ENCODE measurements at places on chromosomes 5 and 9.

DNA sequence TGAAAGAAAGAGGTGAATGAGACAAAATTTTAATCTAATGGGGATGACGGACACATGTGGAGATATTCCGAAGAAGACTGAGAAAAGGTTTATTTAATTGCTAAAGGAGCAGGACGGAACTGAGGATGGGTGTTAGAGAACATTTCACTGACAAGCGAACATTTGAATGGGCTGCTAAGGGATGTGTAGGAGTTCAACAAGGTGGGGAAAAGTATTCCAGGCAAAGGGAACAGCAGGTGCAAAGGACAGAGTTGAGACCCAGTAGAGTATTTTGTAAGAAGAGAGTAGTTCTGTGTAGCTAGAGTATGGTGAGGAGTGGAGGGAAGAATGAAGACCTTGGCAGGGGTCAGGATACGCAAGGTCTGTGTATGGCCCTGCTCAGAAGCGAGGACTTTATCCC lies 47.4 kb upstream of the FRRS1L start:
- DNase-seq: no peak

DNA sequence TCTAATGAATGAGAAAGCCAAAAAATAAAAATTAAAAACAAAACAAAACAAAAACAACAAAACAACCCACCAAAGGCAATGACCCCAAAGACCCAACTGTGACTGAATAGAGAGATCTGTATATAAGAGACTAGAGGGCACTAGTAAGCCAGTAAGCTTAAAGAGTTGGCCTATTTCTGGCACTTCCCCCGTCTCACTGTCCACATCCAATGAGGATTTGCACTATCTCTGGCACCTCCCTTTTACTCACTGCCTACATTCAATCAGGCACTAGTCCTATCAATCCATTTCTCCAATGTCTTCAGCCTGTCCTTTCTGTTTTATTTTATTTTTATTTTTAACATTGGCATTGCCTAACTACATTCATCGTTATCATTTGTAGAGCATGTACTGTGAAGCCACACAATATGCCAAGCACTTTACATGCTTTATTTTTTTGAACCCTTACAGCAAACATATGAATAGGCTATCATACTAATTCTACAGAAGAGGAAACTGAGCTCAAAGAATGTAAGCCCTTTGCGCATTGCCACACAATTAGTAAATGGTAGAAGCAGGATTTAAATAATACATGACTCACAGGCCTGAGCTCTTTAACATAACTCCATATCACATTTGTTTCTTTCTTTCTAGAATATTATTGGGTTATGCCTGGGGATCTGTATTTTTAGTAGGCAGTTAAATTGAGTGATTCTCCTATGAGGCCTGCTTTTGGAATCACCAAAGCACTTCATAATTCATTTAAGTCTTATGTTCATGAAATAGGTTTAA lies 70.0 kb downstream of the C6 start:
- DNase-seq: no peak

DNA sequence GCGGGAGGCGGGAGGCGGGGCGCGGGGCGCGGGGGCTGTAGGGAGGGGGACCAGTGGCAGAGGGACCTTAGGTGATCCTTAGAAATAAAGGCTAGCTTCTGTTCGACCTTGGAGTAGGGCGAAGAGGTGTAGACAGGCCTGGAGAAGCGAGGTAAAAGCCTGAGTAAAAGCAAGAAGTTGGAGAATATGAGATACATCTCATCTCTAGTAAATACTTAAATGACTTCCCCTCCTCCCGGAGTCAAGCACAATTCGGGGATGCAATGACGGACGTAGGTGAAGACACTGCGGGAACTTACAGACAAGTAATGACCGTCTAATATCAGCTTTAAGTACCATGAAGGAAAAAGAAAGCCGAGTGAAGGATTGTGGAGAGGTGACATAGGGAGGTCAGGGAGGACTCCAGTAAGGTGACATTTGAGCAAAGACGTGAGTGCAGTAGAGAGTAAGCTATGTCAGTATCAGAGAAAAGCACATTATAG lies 466 bp downstream of the SMC2 start:
- DNase-seq: no peak

- no peak for DNase-seq
These were observed 15.7 kb downstream of the TTC23L start for GRCh38 chr5:34854459-34855174.

GRCh38 chr5:76684756-76685519 lies 31.0 kb upstream of the F2R start:
- DNase-seq: no peak

- DNase-seq: no peak
These were observed 2369.4 kb downstream of the MAT2B start for GRCh38 chr5:165874851-165875250.

DNA sequence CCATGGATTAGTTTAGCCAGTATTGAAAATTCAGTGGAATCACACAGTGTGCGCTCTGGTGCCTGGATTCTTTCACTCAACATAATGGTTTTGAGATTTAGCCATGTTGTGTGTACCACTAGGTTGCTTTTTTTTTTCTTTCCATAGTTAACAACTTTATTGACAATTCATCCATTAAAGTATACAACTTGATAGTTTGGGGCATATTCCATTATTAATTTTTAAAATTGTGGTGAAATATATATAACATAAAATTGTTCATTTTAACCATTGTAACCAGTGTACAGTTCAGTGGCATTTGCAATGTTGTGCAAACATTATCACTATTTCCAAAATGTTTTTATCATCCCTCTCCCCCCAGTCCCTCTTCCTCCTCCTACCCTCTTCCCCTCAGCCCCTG lies 35.2 kb downstream of the ANKRD33B start:
- DNase-seq: no peak

- no peak for DNase-seq
These were observed 171.7 kb downstream of the ZNF608 start for GRCh38 chr5:124574521-124575436.

DNA sequence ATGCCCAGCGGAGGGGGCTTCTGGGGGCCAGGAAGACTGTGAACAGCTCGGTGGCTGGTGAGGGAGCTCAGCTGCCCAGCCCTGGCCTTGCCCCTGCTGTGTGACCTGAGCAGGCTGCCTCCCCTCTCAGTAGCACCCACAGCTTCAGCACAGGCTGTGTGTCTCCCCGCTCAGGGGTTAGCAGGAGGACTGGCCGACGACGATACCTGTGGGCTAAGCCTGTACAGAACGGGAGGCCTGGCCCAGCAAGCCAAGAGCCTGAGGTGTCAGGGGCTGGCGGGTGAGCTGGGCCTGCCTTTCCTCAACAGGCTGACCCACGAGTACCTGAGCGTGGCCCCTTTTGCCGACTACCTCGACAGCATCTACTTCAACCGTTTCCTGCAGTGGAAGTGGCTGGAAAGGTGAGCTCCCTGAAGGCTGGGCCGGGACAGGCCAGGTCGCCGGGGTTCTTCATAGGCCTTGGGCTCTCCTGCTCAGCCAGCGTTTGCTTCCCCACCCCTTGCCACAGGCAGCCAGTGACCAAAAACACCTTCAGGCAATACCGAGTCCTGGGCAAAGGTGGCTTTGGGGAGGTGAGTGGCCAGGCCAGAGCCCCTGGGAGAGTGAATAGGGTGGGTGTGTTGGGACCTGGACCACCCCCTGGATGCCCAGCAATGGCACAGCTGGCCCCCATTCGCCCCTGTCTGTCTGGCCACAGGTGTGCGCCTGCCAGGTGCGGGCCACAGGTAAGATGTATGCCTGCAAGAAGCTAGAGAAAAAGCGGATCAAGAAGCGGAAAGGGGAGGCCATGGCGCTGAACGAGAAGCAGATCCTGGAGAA lies 6.6 kb downstream of the GRK6 start:
- no peak for DNase-seq

GRCh38 chr5:54360925-54361662 lies 50.7 kb upstream of the ARL15 start:
- DNase-seq: no peak

DNA sequence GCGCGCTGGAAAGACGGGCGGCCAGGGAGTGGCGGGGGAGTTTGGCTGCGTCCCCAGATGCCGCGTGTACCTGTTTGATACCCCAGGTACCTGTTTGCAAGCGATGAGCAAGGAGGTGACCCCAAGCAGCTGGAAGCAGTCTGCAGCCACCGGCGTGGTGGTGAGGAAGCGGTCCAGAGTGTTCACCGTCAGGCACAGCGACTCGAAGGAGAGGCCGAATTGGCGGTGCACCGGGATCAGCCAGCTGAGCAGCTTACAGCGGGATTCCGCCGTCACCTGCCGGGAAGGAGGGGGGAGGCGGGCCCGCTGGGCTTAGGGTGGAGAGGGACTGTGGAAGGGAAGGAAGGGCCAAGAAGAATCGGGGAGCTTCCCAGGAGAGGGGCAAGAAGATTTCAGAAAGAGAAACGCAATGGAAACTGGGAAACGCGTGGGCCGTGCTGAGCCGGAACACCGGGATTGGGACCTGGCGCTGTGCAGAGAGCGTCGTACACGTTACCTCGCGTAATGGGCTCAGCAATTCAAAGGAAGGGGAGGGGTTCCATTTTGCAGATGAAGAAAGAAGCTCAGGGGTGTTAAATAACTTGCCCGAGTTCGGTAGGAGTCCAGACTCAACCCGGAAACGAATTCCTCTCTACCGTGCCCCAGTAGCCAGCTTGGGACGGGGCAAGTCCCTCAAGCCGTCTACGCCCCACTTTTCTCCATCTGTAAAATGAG lies 980 bp downstream of the CCNO start:
- no peak for DNase-seq

GRCh38 chr5:14510156-14510734 lies 71.3 kb upstream of the OTULINL start:
- DNase-seq: no peak

DNA sequence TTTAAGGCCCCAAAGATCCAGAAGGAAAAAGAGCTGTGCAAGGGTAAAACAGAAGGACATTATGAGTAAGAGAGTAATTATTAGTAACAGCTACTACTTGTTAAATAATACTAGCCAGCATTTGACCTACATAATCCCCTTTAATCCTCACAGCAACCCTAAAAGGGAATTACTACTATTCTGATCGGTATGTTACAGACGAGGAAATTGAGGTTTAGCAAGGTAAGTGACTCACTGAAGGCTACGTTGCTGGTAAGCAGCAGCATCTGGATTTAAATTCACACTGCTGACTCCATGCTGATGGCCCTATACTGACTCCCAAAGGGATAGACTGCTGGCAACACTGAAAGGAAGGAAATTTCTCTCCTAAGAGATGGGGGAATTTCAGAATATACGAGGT lies 3.7 kb upstream of the FSD1L start:
- DNase-seq: no peak

DNA sequence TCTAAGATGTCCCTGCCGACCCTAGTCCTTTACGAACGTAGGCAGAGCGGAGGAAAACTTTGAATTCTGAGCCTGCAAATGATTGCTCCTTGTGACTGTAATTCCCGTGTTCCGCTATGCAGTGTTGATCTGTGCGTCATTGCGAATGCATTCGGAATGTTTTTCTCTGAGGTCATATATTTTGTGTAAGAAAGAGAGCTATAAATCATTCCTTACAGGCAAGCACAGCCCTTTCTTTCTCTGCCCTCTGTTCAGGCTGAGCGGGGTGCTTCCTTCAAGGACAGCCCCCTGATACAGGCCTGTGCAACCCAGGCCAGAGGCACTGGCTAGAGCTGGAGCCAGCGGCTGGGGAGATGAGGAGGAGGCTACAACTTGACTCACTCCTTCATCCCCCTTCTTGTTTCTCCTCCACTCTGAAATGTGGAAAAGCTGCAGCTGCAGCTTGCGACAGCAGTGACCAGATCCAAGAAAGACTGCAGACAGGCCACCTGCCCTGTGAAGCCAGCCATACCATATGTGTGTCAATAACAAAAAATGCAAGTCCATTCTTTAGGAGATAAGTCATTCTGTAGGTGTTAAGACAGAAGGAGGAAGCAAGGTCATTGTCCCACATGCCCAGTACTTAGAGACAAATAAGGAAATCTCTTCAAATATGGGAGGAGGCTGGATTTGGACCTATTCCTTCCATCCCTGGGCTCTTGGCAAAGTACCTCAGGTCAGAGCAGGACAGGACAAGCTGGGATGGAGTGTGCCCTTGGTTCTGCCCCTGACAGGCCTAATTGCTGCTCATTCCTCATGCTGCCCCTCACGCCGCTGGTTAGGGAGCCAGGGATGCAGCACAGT lies 345.7 kb upstream of the WWC1 start:
- no peak for DNase-seq

- no peak for DNase-seq
These were observed 289.8 kb upstream of the ANKRD55 start for GRCh38 chr5:56522960-56523359.

DNA sequence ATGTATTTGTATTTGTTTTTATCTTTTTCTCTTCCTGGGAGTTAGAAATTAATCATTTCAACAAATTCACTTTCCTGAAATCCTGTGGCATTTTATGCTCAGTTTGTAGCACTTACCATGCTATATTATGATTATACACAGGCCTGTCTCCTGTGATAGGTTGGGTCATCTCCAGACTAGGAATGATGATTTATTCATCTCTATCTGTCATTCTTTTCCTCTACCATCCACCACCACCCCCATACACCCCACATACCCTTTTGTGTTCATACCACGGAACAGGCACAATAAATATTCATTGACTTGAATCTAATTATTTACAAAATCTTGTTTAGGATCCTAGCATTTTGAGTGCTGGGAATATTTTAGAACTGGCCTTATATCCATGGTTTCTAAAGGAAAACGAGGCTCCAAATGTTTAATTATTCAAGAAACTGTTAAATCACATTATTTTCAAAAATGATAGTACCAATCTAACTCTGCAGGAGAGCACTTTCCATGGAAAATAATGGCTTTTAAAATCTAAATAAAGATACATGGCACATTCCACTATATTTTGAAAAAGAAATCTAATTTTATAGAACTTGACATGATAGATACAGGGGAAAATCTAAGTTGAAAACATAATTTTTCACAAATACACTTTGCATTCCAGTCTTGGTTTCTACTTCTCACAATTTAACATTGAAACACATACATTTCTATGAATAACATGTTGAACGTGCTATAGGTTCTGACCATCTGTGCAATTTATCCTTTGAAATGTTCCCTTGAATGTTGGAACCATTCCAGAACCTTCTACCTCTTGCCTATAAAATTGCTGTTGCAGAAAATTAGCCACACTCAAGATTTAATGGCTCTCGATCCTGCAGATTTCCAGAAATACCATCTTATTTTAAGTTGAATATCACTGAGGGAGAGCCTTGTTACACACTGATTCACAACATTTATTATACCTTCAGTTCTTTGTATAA lies 89.3 kb downstream of the STARD4 start:
- no peak for DNase-seq

DNA sequence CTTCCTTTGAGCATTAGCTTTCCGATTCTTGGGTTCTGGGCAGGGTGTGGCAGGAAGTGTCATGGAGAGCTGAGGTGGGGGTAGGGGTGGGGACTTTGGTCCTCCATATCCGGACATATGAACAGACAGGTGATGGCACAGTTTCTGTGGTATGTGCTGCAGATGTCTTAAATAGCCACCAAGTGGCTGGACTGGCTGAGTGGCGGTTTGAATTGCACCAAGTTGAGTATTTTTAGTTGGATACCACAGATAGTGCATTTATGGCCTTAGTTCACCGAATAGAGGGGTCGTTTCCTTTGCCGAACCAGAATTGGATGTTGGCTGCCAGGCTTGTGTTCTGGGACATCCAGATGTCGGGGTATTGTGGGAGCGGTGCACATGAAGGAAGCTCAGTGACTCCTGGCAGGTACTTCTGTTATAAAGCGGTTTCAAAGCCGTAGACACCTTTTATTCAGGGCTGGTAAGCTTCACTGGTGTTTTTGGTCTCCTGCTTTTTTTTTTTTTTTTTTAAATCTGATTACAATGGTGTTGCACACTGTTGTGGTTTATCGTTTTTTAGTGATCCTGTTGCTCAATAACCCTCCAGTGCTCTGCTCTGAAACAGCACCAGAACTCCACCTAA lies 15.1 kb upstream of the TNFAIP8 start:
- DNase-seq: no peak

- no peak for DNase-seq
These were observed 19.6 kb downstream of the QSOX2 start for GRCh38 chr9:136225748-136226679.

All from stimulated activated CD8-positive, alpha-beta memory T cell treated with anti-CD3 and anti-CD28 coated beads, Interleukin-4, amount 100 ng/mL, for 4 hours (primary cell).